DMS79 treated with DMSO at 0.1 percent for 48 hours (cell line): ENCODE measurements at places on chromosomes 2 and 18.

GRCh38 chr18:25284281-25284680 lies 67.7 kb downstream of the ZNF521 start:
- peak; percentile 77 for DNase-seq

DNA sequence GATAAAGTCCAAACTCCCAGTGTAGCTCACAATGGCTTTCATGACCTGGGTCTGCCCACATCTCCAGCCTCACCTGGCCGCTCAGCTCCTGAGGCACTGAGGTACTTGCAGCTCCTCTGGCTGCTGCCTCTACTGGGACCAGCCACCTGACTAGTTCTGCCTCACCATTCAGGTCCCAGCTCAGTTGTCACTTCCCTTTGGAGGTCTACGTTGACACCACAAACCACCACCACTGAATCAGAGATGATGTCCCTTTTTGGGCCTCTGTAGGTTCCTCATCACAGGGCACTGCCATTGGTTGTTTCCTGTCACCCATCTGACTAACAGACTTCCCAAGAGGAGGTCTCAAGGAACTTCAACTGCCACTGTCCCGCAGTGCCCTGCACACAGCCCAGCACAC lies 21.2 kb downstream of the SPP2 start:
- no peak for DNase-seq

DNA sequence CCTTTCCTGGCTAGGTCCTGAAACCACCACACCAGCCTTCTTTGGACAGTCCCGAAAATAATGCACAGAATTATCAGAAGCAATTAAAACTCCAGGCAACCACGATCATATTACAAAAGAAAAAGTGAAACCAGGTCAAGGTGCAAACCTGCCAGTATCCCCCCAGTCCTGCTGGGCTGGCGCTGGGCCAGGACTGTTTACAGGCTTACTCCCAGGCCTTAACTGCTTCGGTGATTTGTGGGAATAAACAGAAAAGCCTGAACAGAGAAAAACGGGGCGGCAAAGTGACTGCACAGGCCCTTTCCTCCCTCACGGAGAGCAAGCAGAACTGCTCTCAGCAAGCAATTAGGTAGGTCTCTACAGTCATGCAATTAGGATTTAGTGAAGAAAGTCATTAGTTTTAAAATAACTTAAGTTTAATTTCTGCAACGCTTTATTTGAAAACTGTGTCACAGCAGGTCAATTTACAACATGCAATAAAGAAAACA lies 1.3 kb downstream of the HDAC4 start:
- peak; percentile 46 for DNase-seq

DNA sequence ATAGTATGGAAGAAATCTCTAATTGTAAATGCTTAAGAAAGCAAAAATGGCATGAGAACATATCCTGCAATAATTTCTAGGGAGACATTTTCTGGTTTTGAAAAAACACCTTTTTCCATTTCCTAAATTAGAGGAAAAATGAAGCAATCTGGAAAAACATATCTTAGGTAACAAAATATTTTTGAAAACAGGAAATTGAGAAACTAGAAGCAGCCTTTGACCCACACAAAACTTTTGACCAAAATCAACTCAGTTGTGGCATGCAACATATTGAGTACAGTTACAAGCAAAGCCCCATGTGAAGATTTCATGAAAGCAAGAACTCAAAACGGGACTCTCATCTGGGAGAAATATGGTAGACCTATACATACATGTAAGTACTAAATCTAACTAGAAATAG lies 28.6 kb upstream of the CHAC2 start:
- no peak for DNase-seq

GRCh38 chr2:62321380-62322289 lies 125.7 kb downstream of the B3GNT2 start:
- DNase-seq: peak; percentile 5

- DNase-seq: no peak
Measured at GRCh38 chr2:210180477-210180876, 9.3 kb upstream of the KANSL1L start.

DNA sequence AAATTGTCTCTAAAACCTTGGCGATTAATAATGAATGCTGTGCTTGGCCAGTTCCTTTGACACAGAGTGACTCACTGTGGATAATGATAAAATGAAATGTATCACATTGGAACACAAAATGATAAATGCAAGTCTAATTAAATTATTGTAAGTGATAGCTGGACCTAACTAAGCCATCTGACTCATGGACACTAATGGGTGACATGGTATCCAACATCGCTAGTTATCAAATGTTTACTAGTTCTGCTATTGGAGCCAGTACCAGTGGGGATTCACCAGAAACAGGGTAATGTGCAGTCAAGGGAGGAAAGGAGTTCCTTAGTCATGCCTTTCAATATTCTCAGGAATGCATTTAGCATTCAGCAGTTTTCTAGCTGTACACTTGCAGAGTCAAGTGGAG lies 736.3 kb upstream of the ACVR2A start:
- no peak for DNase-seq

DNA sequence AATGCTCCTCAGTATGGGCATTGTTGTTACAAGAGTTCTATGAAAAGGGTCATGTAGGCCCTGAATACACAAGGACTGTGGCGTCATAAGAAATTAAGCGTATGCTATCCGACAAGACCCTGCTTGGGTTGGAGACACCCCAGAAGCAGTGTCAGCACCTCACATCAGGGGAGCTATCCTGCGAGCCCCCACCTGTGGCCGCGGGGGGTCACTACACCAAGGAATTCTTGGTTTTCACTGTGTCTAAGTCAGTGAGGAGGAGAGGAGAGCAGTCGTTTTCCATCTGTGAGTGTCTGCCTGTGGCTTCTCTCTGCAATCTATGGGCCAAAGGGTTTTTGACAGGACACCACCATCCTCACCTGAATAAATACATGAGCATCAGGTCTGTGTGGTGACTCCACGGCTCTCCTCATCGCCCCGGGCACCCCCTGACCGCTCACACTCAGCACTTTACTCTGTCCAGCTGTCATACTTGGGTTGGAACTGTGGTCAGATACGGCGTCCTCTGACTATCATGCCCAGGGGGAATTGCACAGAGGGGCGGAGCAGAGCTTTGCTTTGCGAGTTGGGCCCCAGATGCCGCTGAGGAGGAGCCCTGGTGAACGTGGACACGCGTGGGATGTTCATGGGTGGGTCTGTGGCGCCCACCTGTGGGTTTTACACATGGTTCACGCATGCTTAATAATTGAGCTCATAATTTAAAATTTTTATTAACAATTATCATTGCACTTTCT lies 235.5 kb downstream of the MYT1L start:
- DNase-seq: no peak

DNA sequence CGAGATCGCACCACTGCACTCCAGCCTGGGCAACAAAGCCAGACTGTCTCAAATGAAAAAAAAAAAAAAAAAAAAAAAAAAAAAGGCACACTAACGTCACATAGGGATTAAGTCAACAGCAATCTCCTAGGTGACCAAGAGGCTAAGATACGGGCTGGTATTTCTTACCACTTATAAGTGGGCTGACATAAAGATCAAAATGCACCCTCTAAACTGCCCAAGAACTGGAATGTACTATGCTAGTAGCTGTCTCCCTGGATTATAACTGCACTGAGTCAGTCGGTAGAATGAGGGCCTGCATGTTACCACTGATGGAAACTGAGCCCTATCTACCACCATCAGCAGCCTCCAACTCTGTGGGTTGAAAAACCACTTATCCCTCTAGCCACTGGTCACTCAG lies 80.6 kb downstream of the KLF7 start:
- DNase-seq: no peak

- no peak for DNase-seq
Measured at GRCh38 chr2:239600001-239600593, 199.3 kb upstream of the HDAC4 start.

GRCh38 chr2:28366496-28367282 lies 26.0 kb upstream of the FOSL2 start:
- DNase-seq: no peak

GRCh38 chr2:97706708-97707345 lies 6.5 kb upstream of the ZAP70 start:
- no peak for DNase-seq

DNA sequence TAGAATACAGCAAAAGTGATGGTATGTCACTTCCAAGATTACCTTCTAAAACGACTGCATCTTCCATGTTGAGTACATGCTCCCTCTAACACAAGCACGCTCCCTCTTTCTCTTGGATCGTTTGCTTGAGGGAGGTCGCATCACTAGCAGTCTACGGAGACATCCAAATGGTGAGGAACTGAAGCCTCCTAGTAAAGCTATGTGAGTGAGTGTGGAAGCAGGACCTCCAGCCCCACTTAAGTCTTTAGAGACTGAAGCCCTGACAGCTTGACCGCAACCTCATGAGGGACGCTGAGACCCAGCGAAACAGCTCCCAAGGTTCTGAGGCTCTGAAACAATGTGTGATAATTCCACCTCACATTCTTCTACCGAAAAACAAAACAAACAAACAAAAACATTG lies 486.7 kb upstream of the GCFC2 start:
- DNase-seq: no peak

GRCh38 chr2:156004459-156004858 lies 328.1 kb downstream of the NR4A2 start:
- DNase-seq: no peak

DNA sequence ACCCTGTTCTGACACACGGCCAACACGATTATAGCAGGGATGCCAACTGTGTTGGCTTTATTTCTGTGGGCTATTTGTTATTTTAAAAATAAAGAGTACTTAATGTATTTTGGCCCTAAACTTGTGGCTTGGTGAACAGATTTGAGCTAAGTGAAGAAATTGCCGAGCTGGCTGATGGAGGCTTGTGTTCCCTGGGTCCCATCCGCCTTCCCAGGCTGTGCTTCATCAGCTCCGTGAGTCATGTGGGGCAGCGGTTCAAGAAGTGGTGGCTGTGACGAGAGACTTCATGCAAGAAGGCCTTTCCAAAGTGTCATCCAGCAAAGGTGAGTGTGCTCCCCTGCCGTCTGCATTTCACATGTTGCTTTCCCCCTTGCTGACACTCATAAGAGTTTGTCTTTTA lies 73.6 kb upstream of the NCK2 start:
- no peak for DNase-seq

- DNase-seq: no peak
Measured at GRCh38 chr2:128930101-128930500, 611.4 kb upstream of the HS6ST1 start.

DNA sequence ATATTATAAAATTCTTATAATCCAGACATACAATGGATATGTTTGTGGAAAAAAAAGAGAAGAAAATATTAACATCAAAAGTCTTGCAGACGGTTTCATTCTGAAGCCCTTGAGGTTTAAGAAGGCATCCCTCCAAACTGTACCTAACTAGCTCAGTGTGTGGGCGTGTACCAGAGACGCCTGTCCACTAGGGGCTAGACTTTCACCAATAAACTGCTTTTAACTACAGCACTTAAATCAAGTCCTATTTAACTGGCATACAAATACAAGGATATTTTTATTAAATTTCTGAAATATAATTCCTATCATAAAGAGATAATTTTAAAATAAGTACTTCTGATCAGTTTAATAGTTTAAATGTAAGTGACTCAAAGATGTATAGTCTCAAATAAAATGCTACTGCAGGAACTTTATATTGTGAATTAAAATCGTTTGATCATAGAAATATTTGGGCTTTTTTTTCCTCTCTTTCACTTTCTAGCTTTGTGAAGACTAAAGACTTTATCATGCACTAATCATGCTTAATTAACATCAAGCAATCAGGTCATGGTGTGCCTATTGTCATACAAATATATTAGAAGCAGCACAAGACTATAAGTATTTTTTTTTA lies 437.7 kb downstream of the SATB2 start:
- DNase-seq: no peak

GRCh38 chr18:79275461-79275860 lies 120.3 kb upstream of the NFATC1 start:
- DNase-seq: no peak

DNA sequence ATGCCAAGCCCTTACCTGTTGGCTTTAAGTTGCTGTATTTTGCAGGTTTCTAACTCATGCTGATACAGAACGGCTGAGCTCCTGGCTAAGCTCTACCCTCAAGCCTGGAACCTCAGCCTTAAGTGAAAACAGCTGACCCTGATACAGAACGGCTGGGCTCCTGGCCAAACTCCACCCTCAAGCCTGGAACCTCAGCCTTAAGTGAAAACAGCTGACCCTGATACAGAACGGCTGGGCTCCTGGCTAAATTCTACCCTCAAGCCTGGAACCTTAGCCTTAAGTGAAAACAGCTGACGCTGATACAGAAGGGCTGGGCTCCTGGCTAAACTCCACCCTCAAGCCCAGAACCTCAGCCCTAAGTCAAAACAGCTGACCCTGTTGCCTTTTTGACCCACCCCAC lies 17.6 kb upstream of the DNER start:
- no peak for DNase-seq

DNA sequence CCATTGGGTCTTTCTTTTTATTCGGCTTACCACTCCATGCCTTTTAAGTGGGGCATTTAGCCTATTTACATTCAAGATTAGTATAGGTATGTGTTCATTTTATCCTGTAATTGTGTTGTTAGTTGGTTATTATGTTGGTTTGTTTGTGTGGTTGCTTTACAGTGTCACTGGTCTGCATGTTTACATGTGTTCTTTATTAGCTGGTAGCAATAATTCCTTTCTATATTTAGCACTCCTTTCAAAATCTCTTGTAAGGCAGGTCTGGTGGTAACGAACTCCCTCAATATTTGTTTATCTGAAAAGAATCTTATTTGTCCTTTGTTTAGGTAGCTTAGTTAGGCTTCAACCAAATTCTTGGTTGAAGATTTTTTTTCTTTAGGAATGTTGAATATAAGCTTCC lies 68.7 kb upstream of the XDH start:
- no peak for DNase-seq

DNA sequence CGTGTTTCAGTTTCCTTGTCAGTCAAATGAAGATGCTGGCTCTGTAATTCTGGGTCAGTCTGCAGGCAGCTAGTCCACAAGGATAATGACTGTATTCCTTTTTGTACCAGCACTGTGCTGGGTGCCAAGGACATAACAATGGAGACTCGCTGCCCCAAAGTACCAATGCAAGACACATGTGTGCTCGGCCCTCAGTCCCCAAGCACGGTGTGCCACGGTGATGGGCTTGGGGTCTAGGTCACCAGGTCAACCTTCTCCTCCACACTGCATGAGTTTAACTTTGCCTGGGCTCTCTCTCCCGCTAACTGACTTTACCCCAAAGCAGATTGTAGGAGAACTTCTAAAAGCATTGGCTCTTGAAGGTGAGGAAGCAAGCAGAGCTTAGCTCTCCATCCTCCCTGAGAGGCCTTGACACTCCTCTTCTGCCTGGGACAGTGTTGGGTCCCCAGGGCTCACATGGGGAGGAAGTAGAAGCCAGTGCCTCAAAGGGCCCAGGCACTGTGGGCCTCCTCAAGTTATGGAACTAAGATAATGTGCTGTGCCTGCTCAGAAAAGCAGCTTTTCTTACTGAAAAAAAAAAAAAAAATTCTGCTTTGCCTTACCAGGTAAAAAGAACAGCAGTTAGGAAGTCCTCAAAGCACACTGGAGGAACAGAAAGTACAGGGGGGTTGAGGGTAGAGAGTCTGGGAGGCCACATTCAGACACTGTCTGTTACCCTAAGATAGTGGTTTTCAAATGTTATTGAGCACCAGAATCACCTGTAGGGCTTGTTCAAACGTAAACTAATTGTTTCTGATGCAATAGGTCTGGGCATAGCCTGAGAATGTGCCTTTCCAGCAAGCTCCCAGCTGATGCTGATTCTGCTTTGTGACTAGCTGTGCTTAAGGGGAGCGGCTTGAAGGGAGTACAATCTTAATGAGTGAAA lies 276.4 kb upstream of the CXCR4 start:
- DNase-seq: no peak

GRCh38 chr2:1055014-1055595 lies 104.5 kb downstream of the SNTG2 start:
- no peak for DNase-seq

GRCh38 chr18:3798032-3798431 lies 348.1 kb downstream of the TGIF1 start:
- DNase-seq: no peak

- DNase-seq: no peak
Measured at GRCh38 chr2:10536569-10537133, 88.5 kb upstream of the ODC1 start.
